NCI-H2029 treated with DMSO at 0.1 percent for 48 hours (cell line): ENCODE measurements at places on chromosomes 4 and X.

DNA sequence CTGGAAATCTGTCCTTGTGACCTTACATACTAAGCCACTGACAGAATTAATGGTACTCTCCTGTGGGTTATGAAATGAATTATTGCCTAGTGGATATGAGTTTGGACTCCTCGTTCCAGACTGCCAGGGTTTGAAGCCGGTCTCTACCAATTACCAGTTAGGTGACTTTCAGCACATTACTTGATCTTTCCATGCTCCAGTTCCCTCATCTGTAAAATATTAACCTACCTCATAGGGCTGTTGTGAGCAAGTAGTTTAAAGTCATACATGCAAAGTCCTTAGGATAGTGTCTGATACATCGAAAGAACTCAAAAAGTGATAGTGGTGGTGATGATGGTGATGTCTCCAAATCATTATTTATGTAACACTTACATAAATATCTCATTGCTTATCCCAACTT is 373.5 kb upstream of the ARX start:
- DNase-seq = no peak

DNA sequence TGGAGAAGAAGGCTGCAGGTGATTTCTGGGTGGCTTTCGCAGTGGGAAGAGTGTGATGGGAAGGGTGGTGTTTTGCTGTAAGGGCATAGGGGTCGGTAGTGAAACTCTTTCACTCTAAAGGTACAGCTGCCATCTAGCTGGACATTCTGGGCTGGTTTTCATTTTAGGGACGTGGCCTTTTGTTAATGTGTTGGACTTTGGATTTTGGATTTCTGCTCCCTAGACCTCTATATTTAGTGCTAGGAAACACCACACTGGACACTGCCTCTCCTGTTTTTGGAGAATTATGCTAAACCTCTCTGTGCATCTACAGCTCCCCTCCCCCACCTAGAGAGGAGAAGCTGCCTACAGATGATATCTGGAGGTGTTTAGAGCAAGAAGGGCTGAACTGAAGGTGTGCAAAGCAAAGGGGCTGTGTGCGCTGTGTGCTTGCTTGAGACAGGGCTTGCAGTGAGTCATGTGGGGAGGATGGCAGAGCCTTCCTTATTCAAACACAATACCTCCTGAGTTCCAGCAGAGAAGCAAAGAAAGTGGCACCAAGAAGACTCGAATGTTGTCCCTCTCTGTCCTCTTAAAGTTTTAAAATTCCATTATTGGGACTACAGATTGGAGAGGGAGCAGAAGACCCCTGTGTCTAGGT is 47.9 kb downstream of the STARD8 start:
- no peak for DNase-seq

GRCh38 chr4:187603093-187604025 is 392.2 kb upstream of the ZFP42 start:
- no peak for DNase-seq

DNA sequence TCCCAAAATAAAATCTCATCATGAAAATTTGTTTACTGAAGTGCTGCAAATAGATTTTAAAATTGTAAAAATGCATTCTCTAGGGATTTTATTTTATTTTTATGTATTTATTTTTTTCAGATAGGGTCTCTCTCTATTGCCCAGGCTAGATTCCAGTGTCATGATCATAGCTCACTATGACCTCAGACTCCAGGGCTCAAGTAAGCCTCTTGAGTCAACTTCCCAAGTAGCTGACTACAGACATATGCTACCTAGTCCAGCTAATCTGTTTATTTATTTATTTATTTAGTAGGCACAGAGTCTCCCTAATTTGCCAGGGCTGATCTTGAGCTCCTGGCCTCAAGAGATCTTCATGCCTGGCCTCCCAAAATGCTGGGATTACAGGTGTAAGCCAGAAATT is 317.7 kb upstream of the ANXA10 start:
- no peak for DNase-seq

- no peak for DNase-seq
These were observed 654.6 kb downstream of the RAPGEF2 start for GRCh38 chr4:159757499-159757898.

DNA sequence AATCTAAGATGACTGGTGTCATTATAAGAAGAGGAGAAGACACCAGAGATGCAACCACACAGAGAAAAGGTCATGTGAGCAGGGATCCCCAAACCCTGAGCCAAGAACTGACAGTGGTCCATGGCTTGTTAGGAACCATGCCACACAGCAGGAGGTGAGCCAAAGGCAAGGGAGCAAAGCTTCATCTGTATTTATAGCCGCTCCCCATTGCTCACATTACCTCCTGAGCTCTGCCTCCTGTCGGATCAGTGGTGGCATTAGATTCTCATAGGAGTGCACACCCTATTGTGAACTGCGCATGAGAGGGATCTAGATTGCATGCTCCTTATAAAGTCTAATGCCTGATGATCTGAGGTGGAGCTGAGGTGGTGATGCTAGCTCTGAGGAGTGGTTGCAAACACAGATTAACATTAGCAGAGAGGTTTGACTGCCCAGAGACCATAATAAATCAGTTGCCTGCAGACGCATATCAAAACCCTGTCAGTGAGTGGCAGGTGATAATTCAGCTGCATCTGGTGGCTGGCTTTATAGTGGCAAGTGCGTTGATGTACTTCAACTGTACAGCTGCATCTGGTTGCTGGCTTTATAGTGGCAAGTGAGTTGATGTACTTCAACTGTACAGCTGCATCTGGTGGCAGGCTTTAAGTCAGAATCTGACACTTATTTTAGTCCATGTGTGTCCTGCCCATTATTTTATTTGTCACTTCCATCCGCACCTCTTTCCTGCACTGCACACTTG is 19.8 kb upstream of the CXCL2 start:
- DNase-seq = no peak

- DNase-seq = no peak
These were observed 49.6 kb downstream of the LAMP2 start for GRCh38 chrX:120419463-120419862.

GRCh38 chr4:89496851-89497250 is 189.3 kb upstream of the GPRIN3 start:
- no peak for DNase-seq

DNA sequence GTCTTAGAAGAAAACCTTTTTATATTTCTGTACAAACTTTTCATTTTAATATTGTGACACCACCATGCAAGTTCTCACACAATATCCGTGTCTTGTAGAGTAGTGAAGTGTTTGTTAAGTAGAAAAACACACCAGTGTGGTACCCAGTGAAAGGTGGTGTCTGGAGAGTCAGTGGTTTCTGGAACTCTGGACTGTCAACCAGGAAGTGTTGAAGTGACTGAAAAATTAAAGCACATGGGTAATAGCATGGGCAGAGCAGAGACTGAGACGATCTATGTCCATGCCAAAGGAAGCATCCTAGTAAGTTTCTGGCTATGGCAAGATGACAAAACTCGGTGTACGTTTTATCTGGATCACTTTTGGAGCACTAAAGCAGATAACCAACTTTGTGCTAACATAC is 22.2 kb downstream of the RAB9A start:
- no peak for DNase-seq

DNA sequence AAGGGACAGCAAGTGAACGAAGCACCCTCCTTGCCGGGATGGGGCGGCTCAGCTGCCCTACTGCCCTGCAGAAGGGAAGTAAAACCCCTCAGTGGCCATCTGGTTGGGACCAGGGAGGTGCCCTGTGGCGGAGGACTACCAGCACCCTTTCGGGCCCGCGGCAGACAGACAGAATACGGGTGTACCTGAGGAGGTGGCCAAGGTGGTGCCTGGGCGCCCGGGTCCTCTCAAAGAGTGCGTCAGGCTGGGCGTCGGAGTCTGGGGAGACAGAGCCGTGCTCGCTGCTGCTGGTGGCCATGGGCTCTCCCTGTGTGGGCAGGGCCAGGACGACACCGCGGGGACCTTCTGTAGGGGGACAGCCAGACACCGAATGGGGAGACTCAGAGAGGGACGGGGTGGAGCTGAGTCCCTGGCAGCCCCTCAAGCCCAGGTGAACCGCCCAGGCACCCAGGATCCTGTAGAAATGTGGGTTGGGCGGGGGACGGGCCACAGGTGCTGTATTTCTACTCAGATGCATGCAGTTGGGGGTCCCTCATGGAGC is 29.7 kb downstream of the PDHA1 start:
- DNase-seq = no peak

DNA sequence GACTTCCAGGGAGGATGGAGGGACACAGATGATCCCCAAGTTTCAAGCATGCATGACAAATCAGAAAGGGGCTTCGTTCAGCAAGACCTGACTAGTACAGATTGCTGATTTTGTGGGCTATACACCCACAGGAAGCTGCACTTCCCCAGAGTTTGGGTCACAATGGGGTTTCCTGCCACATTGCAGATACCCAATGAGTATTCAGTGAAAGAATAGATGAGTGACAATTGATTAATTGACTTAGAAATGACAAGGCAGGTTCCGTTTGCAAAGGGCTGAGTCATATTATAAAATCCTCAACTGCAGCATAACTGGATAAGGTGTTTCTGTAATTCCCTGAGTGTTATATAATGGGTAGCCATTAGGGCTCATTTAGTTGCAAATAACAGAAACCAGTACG is 146.6 kb upstream of the TBL1X start:
- DNase-seq = no peak

DNA sequence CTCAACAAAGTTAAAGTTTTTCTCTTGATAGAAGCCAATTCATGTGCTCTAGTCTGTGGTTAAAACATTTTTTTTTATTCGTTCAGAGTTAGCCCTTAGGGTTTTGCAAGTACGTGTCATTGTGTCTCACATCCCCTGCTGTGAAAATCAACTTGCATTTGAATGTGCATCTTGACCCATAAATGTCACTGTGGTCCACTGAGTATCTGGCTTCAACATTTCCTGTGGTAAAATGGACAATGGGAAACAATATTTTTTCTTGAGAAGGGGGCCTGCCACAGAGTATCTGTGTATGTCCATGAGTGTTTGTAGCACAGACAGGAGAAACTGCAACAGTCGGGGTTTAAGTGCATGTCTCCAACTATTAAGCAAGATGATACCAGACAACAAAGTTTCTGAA is 554.8 kb upstream of the TENM3 start:
- no peak for DNase-seq

GRCh38 chr4:52979020-52979419 is 116.9 kb downstream of the RASL11B start:
- no peak for DNase-seq

- no peak for DNase-seq
These were observed 1.1 kb upstream of the NXT2 start for GRCh38 chrX:109535578-109535977.

DNA sequence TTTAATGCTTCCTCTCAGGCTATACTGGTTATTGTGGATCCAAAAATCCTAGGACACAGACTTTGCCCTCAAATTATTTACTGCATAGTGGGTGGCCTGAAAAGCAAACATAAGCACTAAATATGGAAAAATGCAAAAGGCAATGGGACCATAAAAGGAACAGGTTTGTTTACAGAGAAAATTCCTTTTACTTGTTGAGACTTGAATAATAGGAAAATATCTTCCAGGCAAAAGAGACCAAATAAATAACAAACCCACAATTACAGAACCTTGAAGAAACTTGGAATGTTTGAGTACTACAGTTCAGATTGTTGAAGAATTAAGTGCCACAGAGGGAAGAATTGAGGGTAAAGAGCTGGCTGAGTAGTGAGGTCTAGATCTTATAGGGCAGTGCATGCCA is 711.0 kb downstream of the C4orf33 start:
- DNase-seq = no peak

DNA sequence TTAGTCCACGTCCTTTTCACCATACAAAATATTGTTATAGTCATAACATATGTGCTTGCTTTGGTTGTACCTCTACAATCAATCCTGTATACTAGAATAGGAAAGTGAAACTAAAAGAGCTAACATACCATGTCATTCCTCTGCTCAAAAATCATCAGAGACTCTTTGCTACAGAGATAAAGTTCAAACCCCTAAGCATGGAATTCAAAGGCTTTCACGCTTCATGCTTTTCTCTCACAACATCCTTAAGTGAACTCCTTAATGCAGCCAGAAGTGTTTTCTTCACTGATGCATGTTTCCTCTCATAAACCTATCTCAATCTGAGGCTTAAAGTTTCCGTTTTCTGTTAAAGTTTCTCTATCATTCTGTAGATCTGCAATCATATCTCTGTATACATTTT is 744.6 kb upstream of the IGFBP7 start:
- no peak for DNase-seq

- no peak for DNase-seq
These were observed 8.0 kb downstream of the OFD1 start for GRCh38 chrX:13742397-13743176.
